ENCODE measurements at places on chromosomes 5 and 9. TPM values are rescaled to one million over a fixed set of nuclear protein-coding genes. Genes with fewer than 3 reads are reported as not detected.

Gene C5orf58
- not detected for total RNA-seq

Gene LECT2
- not detected for total RNA-seq

Gene ACTBL2
- not detected for total RNA-seq

Gene ASTN2
- total RNA-seq: 5.5 TPM

Gene SPINK4
- not detected for total RNA-seq

Gene PKD2L2
- total RNA-seq: not detected

Gene KIF4B
- total RNA-seq: not detected

Gene DDX4
- not detected for total RNA-seq

Gene GMCL2
- not detected for total RNA-seq

Gene FLT4
- 0.20 TPM for total RNA-seq

Gene SLC22A4
- total RNA-seq: 5.1 TPM

Gene PRR7
- total RNA-seq: 26.1 TPM

Gene TRIM7
- total RNA-seq: 13.5 TPM

Gene TMEM174
- not detected for total RNA-seq

Gene DNLZ
- 5.5 TPM for total RNA-seq

Gene NEUROG1
- not detected for total RNA-seq
